ENCODE measurements at places on chromosomes 1 and 21.

- DNase-seq: no peak
Measured at GRCh38 chr1:236124965-236125364, 17.4 kb upstream of the GPR137B start.

GRCh38 chr1:241702442-241703373 is 50.6 kb downstream of the WDR64 start:
- no peak for DNase-seq

- DNase-seq: no peak
Measured at GRCh38 chr1:62832276-62832675, 48.3 kb downstream of the ATG4C start.

- DNase-seq: no peak
Measured at GRCh38 chr1:106458866-106459265, 597.6 kb upstream of the PRMT6 start.

GRCh38 chr1:59433440-59433813 is 136.5 kb downstream of the FGGY start:
- DNase-seq: no peak

DNA sequence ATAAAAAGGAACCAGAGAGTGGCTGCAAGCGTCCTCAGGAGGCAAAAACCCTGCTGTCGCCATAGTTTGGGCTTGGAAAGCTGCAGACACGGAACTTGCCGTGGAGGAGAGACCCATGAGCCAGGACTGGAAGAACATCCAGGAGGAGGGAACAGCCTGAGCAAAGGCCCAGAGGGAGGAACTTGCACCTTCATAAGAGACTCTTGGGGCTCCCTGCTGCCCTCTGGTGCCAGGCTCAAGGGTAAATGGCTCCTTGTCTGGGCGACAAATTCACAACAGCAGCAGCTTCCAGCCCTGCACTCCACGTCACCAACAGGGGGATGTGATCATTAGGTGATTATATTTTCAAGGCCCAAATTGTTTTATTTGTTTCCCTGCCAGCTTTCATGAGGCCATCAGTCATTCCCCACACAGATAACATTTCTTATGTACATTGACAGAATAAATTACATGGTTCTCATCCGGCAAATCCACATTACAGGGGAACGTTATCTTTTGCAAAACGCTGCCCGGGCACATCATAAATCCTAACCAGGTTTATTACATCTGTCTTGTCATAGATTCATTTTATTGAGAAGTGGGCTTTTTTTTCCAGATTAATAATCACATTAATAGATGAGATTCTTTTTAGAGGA is 143.0 kb upstream of the GRIK3 start:
- no peak for DNase-seq

- DNase-seq: no peak
Measured at GRCh38 chr1:19811206-19811851, 3.8 kb downstream of the RNF186 start.

DNA sequence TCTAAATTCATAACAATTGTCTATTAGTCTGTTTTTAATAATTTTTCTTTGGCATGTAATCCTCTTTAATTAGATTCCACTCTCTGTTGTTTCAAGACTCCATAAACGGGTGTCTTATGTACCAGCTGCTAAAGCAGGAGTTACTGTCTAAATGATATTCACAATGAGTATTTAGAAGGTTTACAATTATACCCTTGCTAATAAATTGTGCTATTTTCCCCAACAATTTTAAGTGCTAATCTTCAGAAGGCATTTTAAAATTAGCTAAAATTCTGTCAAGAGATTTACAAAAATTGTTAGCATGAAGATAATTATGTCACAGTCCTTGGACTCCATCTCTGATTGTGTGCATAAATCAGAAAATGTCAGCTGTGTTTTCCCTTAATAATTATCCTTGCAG is 83.7 kb downstream of the DPYD start:
- no peak for DNase-seq

DNA sequence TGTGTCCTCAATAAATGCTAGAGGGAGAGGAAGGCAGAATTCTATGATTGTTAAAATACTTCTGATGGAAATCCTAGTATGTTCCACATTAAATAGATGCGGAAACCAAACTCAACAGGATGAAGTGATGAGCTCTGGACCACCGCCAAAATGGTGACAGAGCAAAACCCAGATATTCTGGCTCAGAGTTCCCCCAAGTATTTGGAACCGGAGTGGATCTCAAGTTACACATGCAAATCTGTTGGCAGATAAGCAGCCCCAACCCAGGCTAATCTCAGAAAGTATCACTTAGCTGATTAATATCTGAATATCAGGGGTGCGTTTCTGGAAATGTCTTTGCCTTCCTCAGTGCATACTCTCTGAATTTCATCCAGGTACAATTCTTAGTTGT is 17.4 kb upstream of the GRHL3 start:
- no peak for DNase-seq

DNA sequence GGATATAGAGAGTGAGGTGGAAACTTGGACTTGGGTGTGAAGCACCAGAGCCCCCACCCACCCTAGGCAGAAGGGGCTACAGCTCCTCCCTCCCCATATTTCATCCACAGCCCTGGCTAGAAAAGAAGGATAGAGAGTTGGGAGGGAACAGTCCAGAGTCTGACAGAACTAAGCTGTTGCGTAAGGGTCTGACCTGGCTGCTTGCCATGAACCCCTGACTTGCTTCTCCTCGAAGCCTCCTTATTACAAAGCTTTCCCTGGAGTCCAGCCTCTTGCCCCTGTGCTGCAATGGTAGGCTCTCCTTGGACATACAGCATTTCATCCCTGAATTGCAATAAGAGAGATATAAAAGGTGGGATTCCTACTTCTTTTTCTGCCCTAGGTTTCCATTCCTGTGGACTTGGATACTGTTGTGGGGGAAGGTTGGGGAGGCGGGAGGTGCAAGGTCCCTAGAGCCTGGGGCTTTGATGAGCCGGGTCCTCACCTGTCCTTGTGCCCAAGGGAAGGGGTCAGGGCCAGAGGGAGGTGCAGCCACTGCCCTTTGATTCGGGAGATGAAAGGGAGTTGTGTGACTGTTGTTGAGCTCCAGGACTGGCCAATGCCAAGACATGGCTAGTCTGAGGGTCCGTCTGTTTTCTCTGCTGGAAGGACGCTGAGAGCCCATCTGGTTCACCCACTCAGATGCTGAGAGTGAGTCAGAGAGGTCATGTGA is 2.7 kb downstream of the RHBG start:
- DNase-seq: no peak

DNA sequence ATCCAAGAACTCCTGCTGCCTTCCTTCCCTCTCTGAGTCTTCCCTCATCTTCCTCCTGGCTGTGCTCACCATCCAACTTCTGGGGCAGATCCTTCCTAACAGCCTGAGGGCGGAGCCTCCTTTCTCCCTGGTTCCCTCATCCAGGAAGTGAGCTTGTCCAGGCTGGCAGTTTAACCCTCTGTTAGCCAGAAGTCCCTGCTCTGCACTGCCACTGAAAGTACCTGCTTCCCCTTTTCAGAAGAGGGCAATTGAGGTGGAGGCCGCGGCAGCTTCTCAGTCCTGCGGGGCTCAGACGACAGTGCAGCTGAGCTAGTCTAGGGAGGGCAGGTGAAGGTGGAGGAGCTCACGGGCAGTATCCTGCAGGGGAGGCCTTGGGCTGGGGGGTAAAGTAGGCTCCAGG is 149.1 kb downstream of the FCRL5 start:
- DNase-seq: no peak

Data from chondrocyte (in vitro differentiated cells).